ENCODE measurements at places on chromosomes 11 and 22.

DNA sequence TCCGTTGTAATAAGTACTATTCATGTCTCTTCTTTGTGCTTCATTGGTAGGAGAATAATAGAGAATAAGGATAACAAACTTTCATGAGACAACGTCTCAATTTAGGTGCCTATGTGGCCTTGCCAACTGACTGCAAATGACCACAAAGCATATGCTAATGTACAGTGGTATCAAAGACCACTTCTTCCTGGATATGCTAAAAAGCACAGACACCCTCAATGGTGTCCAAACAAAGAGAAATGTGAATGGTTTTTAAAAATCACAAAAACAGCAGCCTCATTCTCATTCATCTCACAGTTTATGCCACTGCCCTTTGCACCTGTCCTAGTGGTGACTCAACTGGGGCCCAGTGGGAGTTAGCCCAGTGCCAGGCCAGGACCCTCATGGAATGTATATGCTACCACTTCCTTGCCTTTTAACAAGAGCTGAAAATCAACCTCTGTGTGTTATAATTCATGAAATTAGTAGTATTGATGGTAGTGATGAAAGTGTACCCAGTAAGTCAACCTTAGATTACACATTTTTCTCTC, 65.2 kb upstream of the MTMR2 start:
- no peak for ATAC-seq

- ATAC-seq: no peak
Observed at GRCh38 chr22:32024796-32025195, 18.3 kb upstream of the SLC5A1 start.

GRCh38 chr11:125446279-125446678, 49.8 kb downstream of the FEZ1 start:
- ATAC-seq: no peak

DNA sequence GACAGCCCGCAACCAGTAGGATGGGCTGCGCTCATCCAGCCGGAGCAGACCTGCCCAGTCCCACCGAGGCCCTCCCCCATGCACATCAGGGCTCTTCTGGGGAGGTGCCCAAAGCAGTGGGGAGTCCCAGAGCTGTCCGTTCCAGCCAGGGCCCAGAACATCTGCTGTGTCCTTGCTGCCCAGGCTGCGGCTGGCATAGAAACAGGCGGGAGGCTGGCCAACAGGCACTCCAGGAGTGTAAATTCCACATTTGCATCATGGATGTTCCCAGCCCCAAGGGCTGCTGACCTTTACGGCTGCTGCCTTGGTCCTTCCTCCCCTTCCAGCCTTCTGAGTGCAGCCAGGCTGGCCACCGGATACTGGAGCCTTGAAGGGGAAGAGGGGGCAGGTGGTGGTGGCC, 30.0 kb upstream of the SYT7 start:
- no peak for ATAC-seq

- ATAC-seq: no peak
Observed at GRCh38 chr22:49481659-49482399, 345.8 kb downstream of the BRD1 start.

GRCh38 chr22:38655519-38656255, 505 bp downstream of the FAM227A start:
- ATAC-seq: peak; percentile 24

DNA sequence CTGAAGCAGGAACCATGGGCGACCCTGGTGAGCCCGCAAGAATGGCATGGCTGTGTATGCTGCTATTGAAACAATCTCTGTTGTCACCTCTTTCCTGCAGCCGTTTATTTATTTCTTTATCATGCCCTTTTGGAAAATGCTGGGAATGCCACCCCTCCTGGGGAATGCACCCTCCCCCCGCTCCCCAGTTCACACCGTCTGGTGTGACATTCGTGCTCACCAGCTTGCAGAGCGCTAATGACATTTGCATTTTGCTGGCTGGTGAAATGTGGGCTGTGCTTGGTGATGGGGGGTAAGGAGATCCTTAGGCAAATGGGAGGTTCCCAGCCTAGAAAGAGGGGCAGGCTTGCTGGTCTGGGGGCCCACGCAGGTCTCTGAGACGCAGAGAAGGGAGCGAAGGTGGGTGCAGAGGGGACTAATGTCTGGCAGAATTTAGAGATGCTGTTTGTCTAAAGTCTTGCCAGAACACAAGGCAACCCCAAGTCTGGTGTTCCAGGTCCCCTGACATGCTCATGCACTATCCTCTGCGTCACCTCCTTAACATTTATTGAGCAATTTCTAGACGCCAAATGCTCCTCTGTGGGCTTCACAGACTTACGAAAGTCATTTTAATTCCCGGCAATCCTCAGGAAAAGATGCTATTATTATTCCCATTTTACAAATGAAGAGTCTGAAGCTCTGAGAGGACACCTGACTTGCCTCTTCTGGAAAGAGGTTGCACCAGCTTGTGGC, 91.7 kb downstream of the TP53I11 start:
- ATAC-seq: no peak

GRCh38 chr22:27878541-27878940, 40.5 kb downstream of the PITPNB start:
- no peak for ATAC-seq
